ENCODE measurements at places on chromosomes 7 and 10. TPM values are rescaled to one million over a fixed set of nuclear protein-coding genes. Genes with fewer than 3 reads are reported as not detected.

DNA sequence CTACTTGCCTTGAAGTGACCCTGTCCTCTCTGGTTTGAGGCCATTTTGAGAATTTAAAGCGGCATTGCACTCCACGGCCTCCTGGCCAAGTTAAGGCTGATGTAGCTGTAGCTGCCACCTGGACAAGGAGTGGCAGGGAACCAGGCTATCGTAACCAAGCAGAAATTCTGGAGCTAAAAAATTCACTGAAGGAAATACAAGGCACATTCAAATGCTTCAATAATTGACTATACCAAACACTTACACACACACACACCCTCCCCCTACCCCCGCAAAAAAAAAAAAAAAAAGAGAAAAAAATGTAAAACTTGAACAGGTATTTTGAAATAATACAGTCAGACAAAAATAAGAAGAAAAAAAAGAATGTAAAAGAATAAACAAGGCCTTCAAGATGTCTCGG is 409.0 kb upstream of the SEMA3A start:
- no peak for DNase-seq

CRHR2 gene
- not detected for total RNA-seq

- DNase-seq, result no peak
Measured at GRCh38 chr7:151652111-151652510, 132.4 kb upstream of the RHEB start.

DNA sequence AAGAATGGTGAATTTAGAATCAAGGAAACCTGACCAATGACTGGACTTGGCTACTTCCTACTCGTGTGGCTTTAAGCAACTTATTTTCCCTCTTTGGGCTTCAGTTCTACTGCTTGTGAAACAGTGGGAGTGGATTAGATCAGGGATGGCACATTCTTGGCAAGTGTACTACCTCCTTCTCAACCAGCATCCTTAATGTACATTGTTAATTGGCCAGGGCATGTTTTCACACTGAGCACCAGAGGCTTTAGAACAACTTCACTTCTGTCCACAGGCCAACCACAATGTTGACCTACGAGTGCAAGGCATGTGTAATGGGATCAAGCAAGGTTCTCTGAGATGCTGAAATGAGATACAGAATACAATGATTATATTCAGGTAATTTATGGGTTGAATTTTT is 315.3 kb downstream of the ADRA2A start:
- no peak for DNase-seq

DNA sequence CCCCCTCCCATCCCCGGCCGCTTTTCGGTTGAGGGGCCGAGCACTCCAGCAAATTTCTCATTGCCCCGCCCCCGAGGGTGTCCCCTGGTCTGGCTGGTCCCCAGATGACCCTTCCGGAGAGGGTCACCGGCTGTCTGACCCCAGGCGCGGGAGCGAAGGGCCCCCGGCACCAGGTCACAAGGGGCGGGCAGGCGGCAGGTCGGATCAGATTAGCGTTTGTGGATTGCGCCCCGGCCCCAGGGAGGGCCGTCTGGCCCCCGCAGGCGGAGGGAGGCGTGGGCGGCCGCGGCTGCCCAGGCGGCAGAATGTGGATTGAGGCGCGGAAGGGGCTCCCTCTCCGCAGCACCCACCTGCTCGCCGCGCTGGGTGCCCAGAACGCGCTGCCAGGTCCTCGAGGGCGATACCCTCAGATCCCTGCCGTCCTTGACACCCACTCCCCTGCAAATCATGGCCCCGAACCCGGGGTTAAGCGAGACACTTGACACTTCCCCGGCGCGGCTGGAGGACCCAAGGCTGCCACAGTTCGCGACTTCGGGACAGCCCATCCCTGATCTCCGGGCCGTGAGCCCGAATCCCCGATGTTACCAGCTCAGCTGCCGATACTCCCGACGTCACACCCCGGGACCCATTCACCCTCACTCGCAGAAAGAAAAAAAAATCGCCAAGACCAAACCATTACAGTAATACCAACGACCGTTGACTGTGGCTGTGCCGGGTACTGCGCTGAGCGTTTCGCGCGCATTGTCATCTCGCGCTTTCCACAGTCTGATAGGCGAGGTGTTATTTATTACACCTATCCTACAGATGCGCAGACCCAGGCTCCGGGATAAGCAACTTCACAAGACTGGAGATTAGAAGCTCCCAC is 953 bp downstream of the NODAL start:
- DNase-seq, result no peak

CXCL12 gene
- 0.46 TPM for total RNA-seq

- DNase-seq, result no peak
Measured at GRCh38 chr7:95141755-95142154, 182.6 kb downstream of the PON1 start.

TMEM236 gene
- 0.07 TPM for total RNA-seq

HMX2 gene
- not detected for total RNA-seq

FAM131B gene
- 1.5 TPM for total RNA-seq

DNA sequence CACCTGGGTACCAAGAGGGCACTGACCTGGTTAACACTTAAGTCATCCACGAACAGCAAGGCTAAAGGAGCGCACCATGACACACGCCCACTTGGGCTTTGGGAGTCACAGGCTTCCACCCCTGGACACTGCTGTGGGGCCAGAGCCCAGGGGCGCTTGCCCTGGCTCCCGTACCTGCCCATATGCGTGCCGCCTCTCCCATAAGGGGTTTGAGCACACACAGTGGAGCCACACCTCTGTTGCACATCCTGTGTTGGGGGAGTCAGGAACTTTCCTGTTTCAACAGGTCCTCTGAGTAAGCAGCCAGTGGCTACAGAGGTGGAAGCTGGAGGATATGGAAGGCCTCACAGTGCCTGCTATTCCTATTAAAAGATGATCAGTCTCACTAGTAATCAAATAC is 152.0 kb downstream of the REEP3 start:
- no peak for DNase-seq

CLRN3 gene
- not detected for total RNA-seq

DNA sequence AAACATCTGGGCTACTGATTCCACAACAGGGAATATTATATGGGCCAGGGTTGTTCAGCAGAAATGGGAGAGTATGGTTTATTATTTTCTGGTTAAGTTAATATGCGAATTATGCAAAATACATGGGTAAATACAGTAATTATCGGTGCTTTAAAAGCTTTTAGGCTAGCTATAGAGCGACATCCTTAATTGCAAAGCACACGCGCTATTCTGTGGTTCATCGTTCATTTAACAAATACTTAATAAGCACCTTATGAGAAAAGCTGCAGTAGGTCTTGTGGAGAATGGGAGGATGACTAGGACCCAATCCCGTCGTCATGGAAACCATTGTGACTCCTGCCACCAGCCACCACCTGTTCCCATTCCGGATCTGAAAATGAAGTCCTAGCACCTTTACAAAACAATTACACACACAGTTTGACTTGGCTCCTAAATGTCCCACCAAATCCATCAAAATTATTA is 623 bp upstream of the CEP41 start:
- DNase-seq, result no peak

SHH gene
- total RNA-seq, result 4.4 TPM

CEP55 gene
- total RNA-seq, result 73.2 TPM

MMD2 gene
- total RNA-seq, result not detected

- no peak for DNase-seq
Measured at GRCh38 chr7:12296051-12296570, 85.0 kb downstream of the TMEM106B start.

DNA sequence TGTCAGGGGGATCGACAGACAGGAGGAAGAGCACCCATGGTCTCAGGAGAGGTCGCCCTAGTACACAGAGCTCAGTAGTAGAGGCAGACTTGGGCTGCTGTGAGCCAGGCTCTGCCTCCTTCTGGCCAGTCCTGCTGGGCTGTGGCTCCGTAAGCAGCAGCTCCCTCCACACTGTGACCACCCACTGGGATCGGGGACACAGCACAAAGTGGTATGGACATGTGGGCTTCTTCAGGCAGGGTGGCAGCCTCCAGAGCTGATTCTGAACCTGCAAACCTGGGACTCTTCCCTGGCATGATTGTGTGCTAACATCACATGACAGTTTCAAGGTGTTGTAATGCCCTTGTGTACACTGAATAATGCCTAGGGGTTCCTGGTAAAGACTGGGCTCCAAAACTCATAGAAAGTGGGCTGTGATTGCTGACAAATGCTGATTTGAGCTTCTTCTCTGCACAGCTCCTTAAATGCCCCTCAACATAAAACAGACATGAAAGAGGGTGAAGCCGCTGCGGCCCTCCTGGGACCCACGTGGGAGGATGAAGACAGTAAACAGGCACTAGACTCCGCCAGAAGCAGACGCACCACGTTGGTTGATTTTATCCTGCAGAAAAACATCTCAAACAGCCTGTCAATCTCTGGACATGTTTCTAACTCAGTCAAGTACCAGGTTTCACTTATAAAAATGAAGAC is 76.7 kb downstream of the GPR26 start:
- DNase-seq, result no peak

DNA sequence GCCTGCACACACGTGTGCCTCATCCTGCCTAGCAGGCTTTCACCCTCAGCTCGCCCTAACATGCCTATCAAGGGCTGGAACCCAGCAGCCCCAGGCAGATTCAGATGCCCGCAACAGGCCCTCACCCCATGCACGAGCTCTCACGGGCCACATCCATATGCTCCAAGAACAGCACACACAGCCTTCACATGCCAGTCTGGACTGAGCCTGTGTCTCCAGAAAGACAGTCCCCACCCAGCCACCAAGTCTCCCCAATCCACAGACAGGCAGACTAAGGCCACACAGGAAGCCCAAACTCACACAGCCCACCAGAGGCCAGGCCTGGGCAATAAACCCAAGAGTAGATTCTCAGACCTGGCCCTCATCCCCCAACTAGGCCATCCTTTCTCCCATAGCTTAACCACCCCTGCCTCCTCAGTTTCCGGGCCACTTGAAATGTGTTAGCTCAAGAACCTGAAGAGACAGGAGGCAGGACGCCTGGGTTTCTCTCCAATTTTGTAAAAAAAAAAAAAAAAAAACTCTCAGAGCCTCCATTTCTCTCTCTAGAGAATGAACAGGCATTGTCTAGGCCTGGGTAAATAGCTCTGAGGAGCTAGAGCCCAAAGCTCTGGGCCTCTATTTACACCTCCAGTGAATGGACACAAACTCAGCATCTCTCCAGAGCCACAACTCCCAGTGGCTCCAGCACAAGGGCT is 6.8 kb downstream of the LDB1 start:
- no peak for DNase-seq

DNA sequence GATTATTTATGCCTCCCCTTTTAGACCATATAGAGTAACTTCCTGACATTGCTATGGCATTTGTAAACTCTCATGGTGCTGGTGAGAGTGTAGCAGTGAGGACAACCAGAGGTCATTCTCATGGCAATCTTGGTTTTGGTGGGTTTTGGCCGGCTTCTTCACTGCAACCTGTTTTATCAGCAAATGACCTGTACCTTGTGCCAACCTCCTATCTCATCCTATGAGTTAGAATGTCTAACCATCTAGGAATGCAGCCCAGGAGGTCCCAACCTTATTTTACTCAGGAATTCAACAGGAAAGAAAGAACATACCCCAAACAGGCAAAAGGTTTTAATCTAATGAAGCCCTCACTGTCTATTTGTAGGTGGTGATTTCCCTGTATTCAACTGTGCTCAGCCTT is 205.4 kb upstream of the YAE1 start:
- no peak for DNase-seq

DNA sequence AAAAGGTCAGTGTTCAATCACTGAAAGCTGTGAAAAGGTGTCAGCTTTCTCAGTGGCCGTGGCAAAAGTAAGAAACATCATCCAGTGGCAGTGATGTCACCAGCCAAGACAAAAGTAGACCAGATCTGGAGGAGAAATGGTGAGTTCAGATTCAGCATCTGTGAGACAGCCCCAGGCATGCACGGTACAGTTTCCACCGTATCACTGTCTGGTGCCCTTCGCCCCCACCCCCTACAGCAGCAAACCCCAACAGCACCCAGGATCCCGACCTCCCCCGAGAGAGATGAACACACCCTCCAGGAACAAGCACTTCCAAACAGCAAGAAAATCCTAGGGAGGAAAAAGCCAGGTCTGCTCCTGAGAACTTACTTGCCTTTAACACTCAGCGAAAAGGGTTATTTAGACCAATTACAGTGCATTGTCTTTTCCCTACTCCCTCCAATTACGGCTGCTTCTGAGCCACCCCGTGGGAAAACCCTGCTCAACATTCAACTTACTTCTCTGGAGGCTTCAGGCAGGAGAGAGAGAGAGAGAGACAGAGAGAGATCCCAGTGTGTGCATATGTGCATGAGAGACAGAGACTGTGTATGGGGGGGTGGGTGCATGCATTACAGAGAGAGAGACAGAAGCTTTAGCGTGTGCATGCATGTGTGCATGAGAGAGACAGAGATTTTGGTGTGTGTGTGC is 189.6 kb downstream of the GRID1 start:
- no peak for DNase-seq

RALA gene
- total RNA-seq, result 24.2 TPM

- no peak for DNase-seq
Measured at GRCh38 chr10:8498881-8499280, 444.4 kb downstream of the GATA3 start.

SORBS1 gene
- total RNA-seq, result 8.5 TPM

DNA sequence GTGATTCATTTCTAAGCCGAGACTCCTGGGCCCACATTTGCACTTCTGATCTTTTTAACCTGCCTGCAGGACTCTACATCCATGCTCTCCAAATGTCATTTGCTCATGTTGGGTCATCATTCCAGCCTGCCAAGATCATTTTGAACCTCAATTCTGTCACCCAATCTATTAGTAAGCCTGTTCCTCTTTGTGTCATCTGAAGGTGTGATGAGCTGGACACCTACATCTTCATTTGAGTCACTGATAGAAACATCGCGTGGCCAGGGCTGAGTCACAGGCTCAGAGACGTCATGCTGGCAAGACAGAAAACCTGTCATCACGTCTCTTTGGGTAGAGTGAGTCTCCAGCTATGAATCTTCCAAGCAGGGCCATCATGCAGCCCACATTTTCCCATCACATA is 65.3 kb upstream of the SLF2 start:
- no peak for DNase-seq

ANKRD2 gene
- total RNA-seq, result 6.8 TPM

CFAP69 gene
- total RNA-seq, result 0.51 TPM

GRCh38 chr10:133091316-133091715 is 3.6 kb downstream of the ADGRA1 start:
- DNase-seq, result no peak

HABP2 gene
- total RNA-seq, result not detected

- DNase-seq, result no peak
Measured at GRCh38 chr7:150811-151221, 41.6 kb upstream of the FAM20C start.

CPN1 gene
- not detected for total RNA-seq

DNA sequence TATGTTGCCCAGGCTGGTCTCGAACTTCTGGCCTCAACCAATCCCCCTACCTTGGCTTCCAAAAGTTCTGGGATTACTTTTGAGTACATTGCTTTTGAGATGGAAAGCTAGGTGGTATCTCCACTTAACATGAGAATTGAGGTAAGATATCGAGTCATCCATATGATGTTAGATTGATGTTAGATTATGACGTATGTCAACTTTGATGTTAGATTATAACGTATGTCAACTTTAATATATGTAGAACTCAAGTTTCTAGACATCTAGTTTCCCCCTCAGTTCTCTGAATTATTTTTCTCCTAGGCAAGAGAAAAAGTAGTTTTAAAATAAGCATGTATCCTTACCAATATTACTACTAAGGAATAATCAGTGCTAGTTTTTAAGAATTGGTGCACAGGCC is 20.0 kb downstream of the SHOC2 start:
- no peak for DNase-seq

Data from epithelial cell of proximal tubule (primary cell).